Activated naive CD4-positive, alpha-beta T cell treated with anti-CD3 and anti-CD28 coated beads, Interleukin-2, amount 50 U/mL, for 16 hours (primary cell): ENCODE measurements at places on chromosomes 6 and 20.

DNA sequence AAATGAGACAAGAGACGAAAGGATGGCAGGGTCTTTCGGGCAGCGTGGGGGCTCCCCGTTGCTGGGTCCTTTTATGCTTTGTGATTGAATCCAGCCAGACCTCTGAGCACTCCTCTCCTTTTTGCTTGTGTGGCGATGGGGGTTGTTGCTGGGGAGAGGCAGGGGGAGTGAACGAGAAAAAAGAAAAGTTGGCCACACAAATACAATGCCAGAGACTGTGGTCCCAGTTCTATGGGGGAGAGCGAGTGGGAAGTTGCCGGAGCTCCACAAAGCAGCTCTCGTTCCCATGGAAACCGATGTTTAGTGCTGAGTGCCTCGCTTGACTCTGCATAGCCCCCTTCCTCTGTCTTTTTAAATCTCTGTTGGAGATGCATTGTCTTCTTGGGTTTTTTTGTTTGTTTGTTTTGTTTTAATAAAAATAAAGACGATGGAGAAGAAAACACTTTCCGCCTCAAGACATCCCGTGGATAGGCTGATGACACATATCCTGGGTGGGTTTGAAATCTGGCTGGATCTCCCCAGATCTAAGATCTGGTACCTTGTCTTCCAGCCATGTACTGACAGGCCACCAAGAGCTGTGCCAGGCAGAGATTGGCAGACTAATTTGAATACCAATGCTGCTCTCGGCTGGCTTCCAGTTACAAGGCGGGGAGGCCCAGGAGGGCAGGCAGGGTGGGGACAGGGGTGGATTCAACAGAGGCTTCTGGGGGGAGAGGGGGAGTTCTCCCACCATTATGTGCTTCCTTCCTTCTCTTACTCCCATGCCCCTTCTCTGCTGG is 529.3 kb downstream of the QKI start:
- DNase-seq: no peak

DNA sequence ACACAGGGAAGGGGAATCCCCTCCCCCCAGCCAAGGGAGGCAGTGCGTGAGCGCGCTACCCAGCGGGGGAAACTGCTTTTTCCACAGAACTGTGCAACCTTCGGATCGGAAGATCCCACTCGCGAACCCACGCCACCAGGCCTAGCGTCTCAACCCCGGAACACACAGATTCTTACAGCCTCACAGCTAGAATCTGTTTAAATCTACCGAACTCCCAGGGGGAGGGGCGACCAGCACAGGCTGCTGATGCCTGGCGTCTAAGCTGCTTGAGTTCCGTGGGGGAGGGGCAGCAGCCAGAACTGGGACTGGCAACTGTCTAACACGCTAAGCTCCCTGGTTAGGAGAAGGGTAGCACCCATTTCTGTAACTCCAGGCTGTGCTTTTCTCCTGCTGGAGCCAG is 217.3 kb upstream of the TENT5A start:
- DNase-seq: no peak

DNA sequence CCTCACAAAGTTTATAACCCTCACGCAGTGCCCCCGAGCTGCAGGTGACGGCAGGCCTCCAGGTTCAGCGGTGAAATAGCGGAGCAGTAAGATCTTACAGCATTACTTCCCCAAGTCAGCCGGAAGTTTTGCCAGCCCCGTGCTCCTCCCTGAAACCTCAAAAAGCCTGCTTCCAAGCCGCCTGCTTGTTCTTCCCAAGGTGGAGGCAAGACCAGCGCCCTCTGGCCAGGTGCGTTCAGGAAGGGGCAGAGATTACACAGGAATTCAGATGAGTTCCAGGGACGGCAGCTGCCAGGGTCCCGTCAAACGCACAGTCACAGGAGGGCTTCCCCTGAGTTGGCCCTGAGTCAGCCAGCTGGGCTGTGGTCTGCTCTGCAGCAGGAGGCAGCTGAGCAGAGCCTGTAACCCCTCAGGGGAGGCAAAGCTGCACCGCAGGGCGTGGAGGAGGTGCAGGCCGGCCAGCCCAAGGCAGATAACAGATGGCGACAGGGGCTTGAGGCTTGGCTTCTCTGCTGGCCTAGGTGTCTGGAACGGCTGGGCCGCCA is 124.1 kb upstream of the RPS6KA2 start:
- no peak for DNase-seq

DNA sequence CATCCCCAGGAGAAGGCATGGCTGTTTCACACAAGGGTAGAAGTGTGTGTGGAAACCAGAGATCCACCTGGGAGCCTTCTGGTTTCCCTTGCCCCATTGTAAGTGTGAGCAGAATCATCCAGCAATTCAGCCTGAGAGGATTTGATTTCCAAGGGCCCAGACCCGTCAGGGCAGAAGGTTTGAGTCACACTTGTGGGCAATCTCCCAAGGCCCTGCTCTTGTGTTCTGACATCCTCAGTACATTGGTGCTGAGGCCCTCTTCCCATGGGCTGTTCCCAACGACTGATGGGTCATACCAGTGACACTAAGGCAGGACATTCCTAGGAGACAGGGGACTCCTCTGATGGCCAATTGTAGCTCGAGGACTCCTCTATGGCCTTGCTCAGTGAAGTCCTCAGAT is 58.2 kb upstream of the POLR1H start:
- DNase-seq: no peak
